Right lung (tissue), 10 donors: ENCODE measurements at places on chromosomes 7 and 10. TPM values are rescaled to one million over a fixed set of nuclear protein-coding genes. Genes with fewer than 3 reads are reported as not detected.

DNA sequence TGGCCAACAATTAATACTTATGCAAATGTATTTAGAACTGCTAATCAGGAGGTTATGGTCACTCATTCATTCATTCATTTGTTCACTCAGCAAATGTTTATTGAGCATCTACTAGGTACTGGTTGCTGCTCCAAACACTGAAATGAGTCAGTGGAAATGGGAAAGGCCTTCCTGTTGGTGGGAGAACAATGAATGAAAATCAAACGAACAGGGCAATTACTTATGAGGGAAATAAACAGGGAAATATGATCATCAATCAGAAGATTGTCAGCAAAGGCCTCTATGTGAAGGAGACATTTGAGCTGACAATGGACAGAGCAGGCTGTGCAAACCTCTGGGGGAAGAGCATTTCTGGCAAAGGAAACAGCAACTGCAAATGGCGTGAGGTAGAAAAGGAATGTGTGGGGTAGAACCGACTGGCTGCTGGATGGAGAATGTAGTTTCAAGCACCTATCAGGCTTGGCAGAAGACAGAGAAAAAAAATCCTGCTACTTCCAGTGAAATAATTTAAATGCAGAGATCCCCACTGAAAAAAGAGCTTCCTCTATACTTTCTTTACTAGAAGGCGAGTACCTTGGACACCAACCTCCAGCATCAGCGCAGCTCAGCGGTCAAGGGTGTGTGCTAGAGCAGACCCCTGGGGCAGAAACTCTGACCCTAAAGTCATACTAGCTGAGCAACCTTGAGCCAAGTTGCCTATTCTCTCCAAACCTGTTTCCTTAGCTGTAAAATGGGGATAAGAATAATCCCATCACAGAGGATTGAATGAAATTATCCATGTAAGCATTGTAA lies 108.8 kb upstream of the EEPD1 start:
- no peak for DNase-seq

- no peak for DNase-seq
Measured at GRCh38 chr7:103379270-103379975, 32.0 kb downstream of the PSMC2 start.

DNA sequence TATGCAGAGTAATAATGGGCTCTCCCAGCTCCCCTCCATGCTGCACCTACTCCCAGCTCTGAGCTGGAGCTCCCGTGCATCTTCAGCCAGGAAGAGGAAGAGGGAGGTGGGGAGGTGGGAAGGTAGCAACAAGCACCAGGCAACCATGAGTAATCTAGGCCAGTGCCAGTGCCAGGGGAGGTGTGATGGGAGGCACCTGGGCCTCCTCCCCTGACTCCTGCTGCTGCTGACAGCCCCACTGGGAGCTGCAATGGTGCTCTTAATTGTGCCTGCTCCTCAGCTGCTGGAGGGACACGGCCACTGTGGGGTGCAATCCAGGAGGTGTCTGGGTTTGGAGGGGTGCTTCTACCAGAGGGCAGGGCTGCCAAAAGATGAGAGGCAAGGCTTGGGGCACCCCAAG lies 243.0 kb downstream of the PLXNA4 start:
- DNase-seq: no peak

DNA sequence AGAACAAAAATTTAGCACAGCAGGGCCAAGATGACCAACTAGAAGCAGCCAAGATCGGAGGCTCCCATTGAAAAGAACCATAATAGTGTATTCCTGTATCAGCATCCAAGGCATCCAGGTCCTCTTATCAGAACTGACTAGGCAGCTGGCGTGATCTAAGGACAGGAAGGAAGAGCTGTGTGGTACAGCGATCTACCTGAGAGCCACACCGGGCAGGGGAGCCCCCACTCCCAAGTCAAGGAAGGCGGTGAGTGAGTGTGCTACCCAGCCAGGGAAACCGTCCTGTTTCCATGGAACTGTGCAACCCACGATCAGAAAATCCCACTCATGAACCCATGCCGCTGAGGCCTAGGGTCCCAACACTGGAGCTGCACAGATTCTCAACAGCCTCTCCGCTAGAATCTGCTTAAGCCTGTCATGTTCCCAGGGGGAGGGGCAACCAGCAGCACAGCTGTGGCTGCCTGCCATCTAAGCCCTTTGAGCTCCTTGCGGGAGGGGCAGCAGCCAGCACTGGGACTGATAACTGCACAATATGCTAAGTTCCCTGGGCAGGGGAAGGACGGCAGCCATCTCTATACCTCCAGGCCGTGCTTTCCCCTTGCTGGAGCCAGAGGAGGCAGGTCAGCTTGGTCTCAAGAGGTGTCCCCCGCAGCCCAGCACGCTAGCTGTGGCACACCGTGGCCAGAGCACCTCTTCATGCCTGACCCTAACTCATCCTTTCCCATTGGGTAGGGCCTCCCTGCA lies 213.0 kb upstream of the SMIM30 start:
- DNase-seq: no peak

DNA sequence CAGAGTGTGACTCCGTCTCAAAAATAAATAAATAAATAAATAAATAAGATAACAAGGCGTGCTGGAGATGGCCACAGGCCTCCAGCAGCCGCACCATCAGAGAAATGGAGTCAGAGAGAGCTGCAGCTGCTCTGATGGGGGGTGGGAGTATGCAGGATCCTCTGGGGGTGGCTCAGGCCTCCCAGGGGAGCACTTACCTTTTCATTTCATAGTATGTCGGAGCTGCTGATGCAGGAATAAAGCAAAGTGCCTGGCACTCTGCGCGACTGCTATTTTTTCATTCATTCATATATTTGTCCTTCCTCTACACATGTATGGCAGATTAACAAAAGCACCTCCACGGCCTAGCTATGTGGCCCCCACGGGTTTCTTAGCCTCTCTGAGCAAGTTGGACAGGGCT lies 175.9 kb downstream of the CUX1 start:
- DNase-seq: no peak

TMEM273 gene
- 6.3 TPM for polyA plus RNA-seq

ZNF282 gene
- 22.3 TPM for polyA plus RNA-seq
